Esophagus squamous epithelium (tissue), 5 donors: ENCODE measurements at places on chromosomes 2 and 18.
A peak's percentile ranks its signal among the peaks of the same experiment; 100 is the strongest.

DNA sequence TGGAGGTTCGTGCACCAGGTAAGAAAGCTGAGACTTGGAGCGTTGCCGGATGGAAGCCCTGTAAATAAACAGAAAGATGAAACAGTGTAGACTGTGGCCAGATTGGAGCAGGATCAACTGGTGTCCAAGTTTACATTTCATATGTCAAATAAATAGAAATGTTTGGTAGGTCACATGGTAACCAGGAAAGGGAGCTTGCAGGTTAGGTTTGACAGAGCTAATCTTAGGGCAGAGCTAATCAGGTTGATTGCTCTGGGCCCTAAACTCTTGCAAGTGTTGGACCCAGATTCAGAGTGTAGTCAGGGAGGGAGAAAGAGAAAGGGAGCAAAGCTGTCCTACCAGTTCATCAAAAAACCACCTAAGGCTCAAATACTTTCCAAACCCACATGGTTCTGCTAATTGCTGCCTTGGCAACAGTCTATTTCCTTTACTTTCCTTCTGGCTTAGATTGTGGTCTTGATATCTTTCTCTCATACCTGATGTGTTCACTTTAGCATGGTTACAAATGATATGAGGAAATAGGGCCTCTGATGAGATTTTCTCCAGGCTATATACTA, 63.2 kb downstream of the G6PC2 start:
- H3K27me3 ChIP-seq = no peaks in the 10 kb centered on the region
- H3K27ac ChIP-seq = no peak overlapping the region
- peaks cover 3% of the 10 kb centered on the region for H3K4me1 ChIP-seq

- no peak overlapping the region for H3K27ac ChIP-seq
- H3K27me3 ChIP-seq = no peaks in the 10 kb centered on the region
- no peak for DNase-seq
- no peaks in the 10 kb centered on the region for H3K36me3 ChIP-seq
- no peak overlapping the region for H3K4me3 ChIP-seq
Measured at GRCh38 chr2:112787729-112788393, 3.6 kb upstream of the IL1A start.

DNA sequence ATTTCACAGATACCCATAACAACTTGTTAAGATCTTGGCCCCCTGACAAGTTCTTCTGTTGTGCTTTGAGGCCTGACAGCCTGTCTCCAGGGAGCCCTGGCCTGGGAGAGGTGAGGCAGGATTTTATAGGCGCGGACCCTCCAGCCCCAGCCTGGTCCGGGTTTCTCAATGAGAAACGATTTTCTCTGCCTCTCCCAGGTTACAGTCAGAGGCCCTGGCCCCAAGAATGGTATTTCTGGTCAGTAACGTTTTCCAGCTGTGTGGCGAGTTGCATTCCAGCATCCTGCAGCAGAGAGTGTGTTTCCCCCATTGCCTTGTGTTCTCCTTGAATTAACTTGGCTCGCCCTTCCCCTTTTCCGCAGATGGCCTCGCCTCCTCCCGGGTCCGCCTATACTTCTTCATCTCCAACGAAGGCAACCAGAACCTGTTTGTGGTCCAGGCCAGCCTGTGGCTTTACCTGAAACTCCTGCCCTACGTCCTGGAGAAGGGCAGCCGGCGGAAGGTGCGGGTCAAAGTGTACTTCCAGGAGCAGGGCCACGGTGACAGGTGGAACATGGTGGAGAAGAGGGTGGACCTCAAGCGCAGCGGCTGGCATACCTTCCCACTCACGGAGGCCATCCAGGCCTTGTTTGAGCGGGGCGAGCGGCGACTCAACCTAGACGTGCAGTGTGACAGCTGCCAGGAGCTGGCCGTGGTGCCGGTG, 3.0 kb downstream of the INHBB start:
- H3K27me3 ChIP-seq = no peaks in the 10 kb centered on the region
- no peaks in the 10 kb centered on the region for H3K36me3 ChIP-seq
- H3K27ac ChIP-seq = no peak overlapping the region
- no peak for DNase-seq
- peaks cover 37% of the 10 kb centered on the region for H3K4me1 ChIP-seq

- H3K4me3 ChIP-seq = no peak overlapping the region
- H3K36me3 ChIP-seq = no peaks in the 10 kb centered on the region
- H3K27me3 ChIP-seq = peaks cover 9% of the 10 kb centered on the region
- DNase-seq = no peak
- H3K4me1 ChIP-seq = peaks cover 13% of the 10 kb centered on the region
Measured at GRCh38 chr2:15945909-15946705, 5.8 kb downstream of the MYCN start.

DNA sequence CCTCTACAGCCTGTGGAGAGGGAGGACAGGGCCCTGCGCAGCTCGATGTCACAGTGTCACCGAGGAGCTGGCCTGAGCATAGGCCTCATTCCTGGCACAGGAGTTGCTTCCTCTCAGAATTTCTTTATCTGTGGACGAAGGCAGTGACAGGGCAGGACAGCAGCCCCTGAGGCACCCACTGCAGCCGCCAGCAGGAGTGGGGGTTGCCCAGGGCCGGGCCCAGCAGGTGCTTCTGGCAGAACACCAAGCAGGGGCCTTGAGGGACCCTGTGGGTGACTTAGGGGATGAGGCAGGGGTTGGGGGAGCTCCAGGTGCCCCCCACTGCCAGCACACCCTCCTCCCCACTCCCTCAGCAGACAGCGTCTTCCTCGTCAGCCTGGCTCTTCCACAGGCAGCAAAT, 290.0 kb downstream of the PHLPP1 start:
- H3K4me1 ChIP-seq = no peaks in the 10 kb centered on the region
- no peak overlapping the region for H3K27ac ChIP-seq
- no peaks in the 10 kb centered on the region for H3K36me3 ChIP-seq
- DNase-seq = no peak
- no peak overlapping the region for H3K4me3 ChIP-seq
- H3K27me3 ChIP-seq = no peaks in the 10 kb centered on the region

- H3K27me3 ChIP-seq = no peaks in the 10 kb centered on the region
- peaks cover 96% of the 10 kb centered on the region for H3K36me3 ChIP-seq
- no peak for DNase-seq
- no peak overlapping the region for H3K4me3 ChIP-seq
- no peaks in the 10 kb centered on the region for H3K4me1 ChIP-seq
Measured at GRCh38 chr2:171745141-171745540, 57.9 kb downstream of the DYNC1I2 start.

GRCh38 chr18:22109535-22109934, 59.9 kb upstream of the GATA6 start:
- H3K36me3 ChIP-seq = no peaks in the 10 kb centered on the region
- H3K4me1 ChIP-seq = no peaks in the 10 kb centered on the region
- no peak overlapping the region for H3K4me3 ChIP-seq
- DNase-seq = no peak
- no peak overlapping the region for H3K27ac ChIP-seq
- H3K27me3 ChIP-seq = no peaks in the 10 kb centered on the region

GRCh38 chr2:28751956-28752630, 463 bp downstream of the PPP1CB start:
- H3K36me3 ChIP-seq = no peaks in the 10 kb centered on the region
- H3K4me3 ChIP-seq = peak overlapping the region; percentile 97
- H3K27me3 ChIP-seq = no peaks in the 10 kb centered on the region
- peak; percentile 86 for DNase-seq

DNA sequence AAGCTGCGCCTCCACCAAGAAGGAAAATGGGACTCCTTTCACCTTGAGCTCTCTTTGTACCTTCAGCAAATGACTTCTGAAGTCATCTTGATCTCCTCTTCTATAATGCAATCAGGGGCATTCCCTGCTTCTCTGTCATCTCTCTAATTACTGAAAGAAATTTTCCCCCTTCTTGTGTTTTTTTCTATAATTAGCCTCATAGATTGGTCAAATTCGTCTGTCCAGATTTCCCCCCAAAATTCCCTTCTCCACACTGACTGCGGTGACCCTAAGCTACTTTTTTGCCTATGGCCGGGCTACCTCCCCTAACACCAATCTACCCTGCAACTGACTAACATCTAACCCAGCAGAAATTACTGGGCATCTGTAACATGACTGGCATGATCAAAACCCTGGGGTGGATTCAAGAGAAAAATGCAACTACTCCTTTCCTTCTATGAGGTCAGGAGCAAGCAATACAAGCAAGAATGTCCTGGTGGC, 168.6 kb downstream of the BCL2 start:
- H3K36me3 ChIP-seq = no peaks in the 10 kb centered on the region
- H3K4me1 ChIP-seq = peaks cover 15% of the 10 kb centered on the region
- no peaks in the 10 kb centered on the region for H3K27me3 ChIP-seq
- DNase-seq = no peak
- H3K4me3 ChIP-seq = no peak overlapping the region
- no peak overlapping the region for H3K27ac ChIP-seq

- no peaks in the 10 kb centered on the region for H3K36me3 ChIP-seq
- H3K27me3 ChIP-seq = no peaks in the 10 kb centered on the region
- no peak overlapping the region for H3K4me3 ChIP-seq
Measured at GRCh38 chr18:64747803-64748202, 598.9 kb upstream of the LINC00305 start.

DNA sequence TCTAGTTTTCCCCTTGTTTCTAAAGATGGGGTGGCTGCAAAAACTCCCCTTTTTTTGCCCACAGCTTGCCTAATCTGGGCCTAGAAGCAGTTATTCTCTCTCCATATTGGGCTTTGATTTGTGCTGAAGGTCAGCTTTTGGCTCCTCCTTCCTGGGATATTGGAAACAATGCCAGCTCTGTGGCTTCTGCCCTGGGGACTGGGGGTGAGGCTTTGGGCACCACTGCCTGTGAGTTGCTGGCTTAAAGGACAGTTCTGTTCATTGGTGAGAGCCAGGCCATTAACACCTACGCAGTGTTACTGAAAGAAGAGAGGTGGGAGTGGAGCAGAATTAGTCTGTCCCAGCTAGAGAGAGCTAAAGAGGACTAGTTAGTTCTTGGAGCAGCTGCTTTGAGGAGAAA, 4.3 kb downstream of the UBXN2A start:
- H3K36me3 ChIP-seq = no peaks in the 10 kb centered on the region
- no peak overlapping the region for H3K4me3 ChIP-seq
- no peak overlapping the region for H3K27ac ChIP-seq
- DNase-seq = no peak
- no peaks in the 10 kb centered on the region for H3K27me3 ChIP-seq
- H3K4me1 ChIP-seq = peaks cover 9% of the 10 kb centered on the region

- no peak for DNase-seq
- no peak overlapping the region for H3K4me3 ChIP-seq
- no peak overlapping the region for H3K27ac ChIP-seq
- peaks cover 35% of the 10 kb centered on the region for H3K27me3 ChIP-seq
- H3K36me3 ChIP-seq = no peaks in the 10 kb centered on the region
- no peaks in the 10 kb centered on the region for H3K4me1 ChIP-seq
Measured at GRCh38 chr18:24560511-24560981, 100.1 kb downstream of the HRH4 start.

- no peaks in the 10 kb centered on the region for H3K27me3 ChIP-seq
- H3K27ac ChIP-seq = no peak overlapping the region
- no peak overlapping the region for H3K4me3 ChIP-seq
- H3K4me1 ChIP-seq = no peaks in the 10 kb centered on the region
Measured at GRCh38 chr2:102449370-102449974, 23.6 kb upstream of the SLC9A4 start.

- peaks cover 31% of the 10 kb centered on the region for H3K4me1 ChIP-seq
- H3K4me3 ChIP-seq = peak overlapping the region; percentile 84
- no peaks in the 10 kb centered on the region for H3K36me3 ChIP-seq
- no peaks in the 10 kb centered on the region for H3K27me3 ChIP-seq
Measured at GRCh38 chr2:73927344-73927743, 664 bp downstream of the DGUOK start.

DNA sequence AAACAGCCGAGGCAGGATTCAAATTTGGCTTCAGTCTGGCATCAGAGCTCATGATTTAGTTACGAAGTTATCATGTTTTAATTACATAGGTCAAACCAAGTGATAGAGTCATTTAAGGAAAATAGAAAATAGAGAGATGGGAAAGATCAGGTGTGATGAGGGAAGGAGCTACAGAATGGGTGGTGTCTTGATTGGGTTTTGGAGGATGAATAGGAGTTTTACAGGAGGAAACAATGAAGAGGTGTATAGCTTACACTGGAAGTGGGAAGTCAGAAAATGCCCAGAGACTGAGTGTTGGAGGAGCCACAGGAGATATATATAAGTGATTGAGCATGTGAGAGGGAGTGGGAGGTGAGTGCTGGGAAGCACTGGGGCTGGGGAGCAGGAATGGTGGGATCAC, 264.2 kb upstream of the TNP1 start:
- H3K4me1 ChIP-seq = no peaks in the 10 kb centered on the region
- H3K36me3 ChIP-seq = no peaks in the 10 kb centered on the region
- H3K27ac ChIP-seq = no peak overlapping the region
- H3K27me3 ChIP-seq = no peaks in the 10 kb centered on the region
- DNase-seq = no peak
- H3K4me3 ChIP-seq = no peak overlapping the region

GRCh38 chr2:232600053-232600773, 33.2 kb upstream of the EFHD1 start:
- no peak for DNase-seq
- H3K36me3 ChIP-seq = no peaks in the 10 kb centered on the region
- H3K4me3 ChIP-seq = no peak overlapping the region
- H3K4me1 ChIP-seq = no peaks in the 10 kb centered on the region
- H3K27ac ChIP-seq = no peak overlapping the region
- no peaks in the 10 kb centered on the region for H3K27me3 ChIP-seq

DNA sequence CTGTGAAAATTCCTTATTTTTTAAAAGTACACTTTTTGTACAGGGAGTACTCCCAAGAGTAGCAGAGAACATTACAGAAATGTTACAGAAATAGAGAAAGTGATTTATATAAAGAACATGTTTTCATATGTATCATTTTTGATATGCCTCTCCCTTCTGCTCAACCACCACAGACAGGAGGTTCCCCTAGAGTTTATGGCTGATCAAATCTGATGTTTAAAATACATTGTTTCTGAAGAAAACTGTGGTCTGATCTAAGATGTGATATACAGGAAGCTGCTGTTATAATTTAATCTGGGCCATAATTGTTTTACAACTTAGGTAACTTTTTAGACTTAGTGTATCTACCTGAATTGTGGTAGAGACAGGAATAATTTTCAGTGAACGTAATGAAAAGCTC, 37.0 kb downstream of the STAT4 start:
- no peaks in the 10 kb centered on the region for H3K36me3 ChIP-seq
- H3K27ac ChIP-seq = no peak overlapping the region
- H3K4me3 ChIP-seq = no peak overlapping the region

DNA sequence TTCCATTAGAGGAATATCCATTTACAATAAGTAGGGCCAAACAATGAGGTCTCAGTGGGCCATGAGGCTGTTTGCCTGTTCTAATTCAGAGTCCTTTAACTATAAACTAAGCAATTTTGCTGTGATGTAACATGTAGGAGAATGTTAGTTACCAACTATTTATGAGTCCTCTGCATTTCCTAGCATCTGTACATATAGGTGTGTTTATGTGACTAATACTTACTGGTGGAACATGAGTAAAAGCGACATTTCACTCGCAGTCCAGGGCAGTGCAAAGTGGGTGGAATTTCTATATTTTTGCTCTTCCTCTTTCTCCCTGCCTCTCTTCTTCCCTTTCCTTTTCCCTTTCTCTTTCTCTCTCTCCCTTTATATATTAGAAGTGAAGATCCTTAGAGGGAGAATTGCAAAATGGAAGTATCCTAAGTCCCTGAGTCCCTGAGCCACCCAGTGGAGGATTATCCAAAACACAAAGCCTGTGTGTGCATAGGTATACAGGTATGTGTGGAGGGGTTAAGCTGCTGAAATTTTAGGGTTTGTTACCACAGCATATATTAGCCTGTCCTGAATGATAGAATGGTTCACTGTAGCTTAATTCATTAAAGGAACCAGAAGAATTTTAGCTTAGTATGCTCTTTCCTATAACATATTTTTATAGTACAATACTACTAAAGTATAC, 487.0 kb upstream of the FANCL start:
- H3K4me3 ChIP-seq = no peak overlapping the region
- H3K4me1 ChIP-seq = no peaks in the 10 kb centered on the region
- H3K27ac ChIP-seq = no peak overlapping the region
- H3K36me3 ChIP-seq = no peaks in the 10 kb centered on the region
